Temporal lobe (tissue), 4 donors: ENCODE measurements at places on chromosomes 7 and 10. TPM values are rescaled to one million over a fixed set of nuclear protein-coding genes. Genes with fewer than 3 reads are reported as not detected.

Gene SLC16A9
- 9.8 TPM for total RNA-seq

Gene LRRC17
- total RNA-seq: 11.8 TPM

Gene AS3MT
- 9.1 TPM for total RNA-seq

Gene LBX1
- not detected for total RNA-seq

Gene COL17A1
- 0.25 TPM for total RNA-seq

Gene CPEB3
- 18.2 TPM for total RNA-seq

Gene NSUN5
- total RNA-seq: 11.6 TPM

Gene SPDYE5
- not detected for total RNA-seq

Gene NAT16
- total RNA-seq: 2.2 TPM

Gene CNNM1
- 3.4 TPM for total RNA-seq

Gene SYCE1
- 0.74 TPM for total RNA-seq

Gene ANKRD30A
- not detected for total RNA-seq

Gene TMEM176A
- 0.49 TPM for total RNA-seq

Gene TMEM139
- not detected for total RNA-seq

Gene WNT8B
- total RNA-seq: not detected
